ENCODE measurements at places on chromosomes 12 and 14.

- DNase-seq: no peak
These were observed 96.5 kb downstream of the FOXN3 start for GRCh38 chr14:89320381-89321000.

- DNase-seq: no peak
These were observed 137.9 kb downstream of the TTC8 start for GRCh38 chr14:88962356-88962755.

- no peak for DNase-seq
These were observed 324 bp upstream of the HOXC9 start for GRCh38 chr12:53999559-54000115.

- no peak for DNase-seq
These were observed 309.7 kb downstream of the TMEM132D start for GRCh38 chr12:129594098-129594497.

DNA sequence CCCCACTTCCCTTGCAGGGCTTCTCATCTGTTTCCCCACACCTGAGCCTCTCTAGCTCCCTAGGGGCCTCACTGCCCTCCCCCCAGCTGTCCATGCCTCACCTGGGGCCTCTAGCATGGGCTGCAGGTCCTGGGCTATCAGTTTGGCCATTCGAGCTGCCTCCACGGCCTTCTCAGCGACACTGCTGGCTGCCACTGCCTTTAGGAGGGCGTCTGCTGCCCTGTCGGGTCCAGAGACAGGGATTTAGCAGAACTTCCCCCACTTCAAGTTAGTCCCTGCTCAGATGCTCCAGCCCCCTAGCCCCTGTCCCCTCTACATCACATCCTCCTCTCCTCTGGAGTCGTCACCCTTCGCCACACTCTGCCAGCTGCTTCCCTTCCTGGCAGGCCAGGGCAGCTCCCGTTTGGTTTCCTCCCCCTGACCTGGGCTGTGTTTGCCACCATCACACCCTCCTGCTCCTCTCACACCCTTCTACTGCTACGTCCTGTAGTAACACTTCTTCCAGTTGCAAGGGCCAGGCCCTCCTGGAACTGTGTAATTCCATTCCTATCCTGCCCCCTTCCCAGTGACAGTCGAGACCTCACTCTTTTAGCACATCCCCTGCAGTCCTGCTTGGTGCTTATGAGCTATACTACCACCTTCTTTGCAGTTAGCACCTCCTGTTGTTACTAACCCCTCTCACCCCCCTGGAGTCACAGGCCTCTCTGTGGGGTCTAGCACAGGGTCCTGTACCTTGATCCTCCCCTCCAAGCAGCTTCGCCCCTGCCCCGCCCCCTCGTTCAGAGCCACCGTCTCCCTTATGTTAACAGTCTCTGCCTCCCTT, 4.3 kb upstream of the AP1G2 start:
- DNase-seq: no peak

GRCh38 chr12:89384050-89384758, 31.9 kb upstream of the DUSP6 start:
- DNase-seq: peak; percentile 42

DNA sequence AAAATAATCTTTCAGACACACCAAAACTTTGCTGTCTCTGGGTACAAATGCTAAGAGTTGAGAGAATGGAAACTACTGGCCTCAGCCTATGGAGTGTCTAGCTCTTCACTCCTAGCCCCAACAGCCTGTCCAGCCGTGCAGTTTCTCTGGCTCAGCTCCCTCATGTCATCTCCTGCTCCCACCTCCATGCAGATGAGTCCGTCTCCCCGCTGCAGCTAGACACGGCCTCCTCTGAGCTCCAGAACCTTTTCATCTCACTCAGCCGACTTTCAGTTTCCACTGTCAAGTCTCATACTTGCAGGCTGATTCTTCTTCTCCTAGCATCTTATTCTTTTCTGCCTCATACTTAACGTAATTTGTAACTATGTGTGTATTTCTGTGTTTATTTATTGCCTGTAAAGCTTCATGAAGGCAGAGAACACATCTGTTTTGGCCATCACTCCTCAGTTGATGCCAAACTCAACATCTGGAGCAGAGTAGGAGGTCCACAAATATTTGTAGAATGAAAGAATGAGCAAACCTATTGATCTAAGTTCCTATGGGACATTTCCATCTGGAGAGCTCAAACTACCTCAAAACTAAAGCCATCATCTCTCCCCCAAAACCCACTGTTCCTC, 139.8 kb upstream of the PWP1 start:
- DNase-seq: no peak

- no peak for DNase-seq
These were observed 1.4 kb downstream of the FZD10 start for GRCh38 chr12:130163461-130164215.

DNA sequence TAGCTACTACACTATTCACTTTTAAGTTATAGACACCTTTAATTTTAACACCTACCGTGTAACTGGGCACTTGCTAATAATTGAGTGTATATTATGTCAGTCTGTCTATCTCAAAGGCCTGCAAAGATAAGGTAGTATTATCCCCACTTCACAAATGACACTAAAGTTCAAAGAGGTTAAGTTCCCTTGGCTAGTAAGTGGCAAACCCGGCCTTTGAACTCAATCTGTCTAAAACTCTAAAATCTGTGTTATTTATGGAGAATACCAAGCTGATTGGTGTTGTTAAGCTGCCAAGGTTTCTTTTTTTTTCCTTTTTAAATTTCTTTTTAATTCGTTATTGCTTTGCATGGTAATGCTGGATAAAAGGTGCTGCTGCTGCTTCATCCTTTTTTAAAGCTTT, 37.7 kb downstream of the YLPM1 start:
- DNase-seq: no peak

DNA sequence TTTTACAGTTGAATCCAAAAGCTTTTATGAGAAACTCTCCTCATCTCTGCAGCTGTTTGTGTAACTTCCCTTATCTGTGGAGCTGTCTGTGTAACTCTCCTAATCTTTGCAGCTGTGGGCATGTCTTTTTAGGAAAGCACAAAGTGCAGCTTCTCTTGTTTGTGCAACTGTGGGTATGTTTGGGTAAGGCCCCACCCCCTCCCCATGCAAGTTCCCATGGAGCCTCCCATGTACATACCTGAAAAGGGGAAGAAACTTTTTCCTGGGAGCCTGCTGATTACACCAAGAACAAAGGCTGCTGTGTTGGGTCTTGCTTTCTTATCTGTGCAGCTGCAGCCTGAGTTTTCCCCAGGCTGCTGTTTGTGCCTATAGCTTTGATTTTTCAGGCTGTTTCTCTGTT, 42.7 kb upstream of the CDKN3 start:
- DNase-seq: no peak

DNA sequence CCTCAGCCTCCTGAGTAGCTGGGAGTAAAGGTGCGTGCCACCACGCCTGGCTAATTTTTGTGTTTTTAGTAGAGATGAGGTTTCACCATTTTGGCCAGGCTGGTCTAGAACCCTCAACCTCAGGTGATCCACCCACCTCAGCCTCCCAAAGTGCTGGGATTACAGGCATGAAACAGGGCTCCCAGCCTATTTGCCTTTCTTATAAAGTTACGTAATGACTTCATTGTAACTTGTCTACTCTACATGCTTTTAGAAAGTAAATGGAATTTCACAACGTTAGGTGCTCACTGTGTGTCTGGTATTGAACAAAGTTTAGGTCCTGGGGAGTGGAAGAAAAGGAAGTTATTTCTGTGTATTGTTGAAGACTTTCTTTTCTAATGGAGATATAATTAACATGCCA, 12.5 kb downstream of the CFAP251 start:
- no peak for DNase-seq

- DNase-seq: no peak
These were observed 29.0 kb downstream of the LTBP2 start for GRCh38 chr14:74582910-74583581.

GRCh38 chr12:25362646-25363045, 111.9 kb upstream of the KRAS start:
- no peak for DNase-seq

DNA sequence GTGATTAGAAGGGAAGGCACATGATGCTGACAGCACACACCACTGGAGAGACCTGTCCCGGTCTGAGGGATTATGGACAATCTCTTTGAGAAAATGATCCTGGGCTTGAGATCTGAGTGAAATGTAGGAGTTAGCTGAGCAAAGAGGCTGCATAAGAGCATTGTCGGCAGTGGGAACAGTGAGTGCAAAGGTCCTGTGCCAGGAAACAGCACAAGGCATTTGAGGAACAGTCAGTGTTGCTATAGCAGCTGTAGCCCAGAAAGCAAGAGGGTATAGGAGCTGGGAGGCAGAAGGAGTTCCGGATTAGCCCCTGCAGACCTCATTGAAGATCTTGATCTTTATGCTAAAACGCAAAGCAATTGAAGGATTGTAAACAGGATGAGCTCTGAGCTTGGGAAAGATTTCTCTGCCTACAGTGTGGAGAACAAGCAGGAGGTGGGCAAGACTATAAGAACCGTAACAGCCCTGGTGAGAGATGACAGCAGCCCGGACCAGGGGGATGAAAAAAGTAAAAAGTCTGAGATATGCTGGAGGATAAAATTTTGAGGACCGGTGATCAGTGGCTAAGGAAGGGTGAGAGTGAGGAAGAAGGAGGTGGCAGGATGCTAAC, 28.5 kb downstream of the CFL2 start:
- no peak for DNase-seq

DNA sequence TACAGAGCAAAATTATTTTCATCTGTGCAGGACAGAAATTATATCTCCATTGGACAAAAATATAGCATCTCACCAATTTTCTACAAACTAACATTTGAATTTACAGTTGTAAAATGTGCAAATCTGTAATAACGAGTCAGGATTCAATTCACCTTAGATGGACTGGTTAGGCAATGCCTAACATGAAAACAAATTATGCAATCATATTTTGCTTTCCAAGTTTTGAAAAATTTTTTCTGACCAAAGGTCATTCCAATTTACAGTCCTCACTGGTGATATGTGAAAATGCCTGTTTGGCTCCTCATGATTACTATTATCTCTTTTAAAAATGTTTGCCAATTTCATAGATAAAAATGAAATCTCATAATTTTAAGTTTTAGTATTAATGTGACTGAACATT, 6.5 kb upstream of the CPM start:
- DNase-seq: no peak

GRCh38 chr14:95410838-95411237, 91.1 kb upstream of the CLMN start:
- no peak for DNase-seq

- no peak for DNase-seq
These were observed 234.7 kb downstream of the ADGRD1 start for GRCh38 chr12:131188131-131189050.

DNA sequence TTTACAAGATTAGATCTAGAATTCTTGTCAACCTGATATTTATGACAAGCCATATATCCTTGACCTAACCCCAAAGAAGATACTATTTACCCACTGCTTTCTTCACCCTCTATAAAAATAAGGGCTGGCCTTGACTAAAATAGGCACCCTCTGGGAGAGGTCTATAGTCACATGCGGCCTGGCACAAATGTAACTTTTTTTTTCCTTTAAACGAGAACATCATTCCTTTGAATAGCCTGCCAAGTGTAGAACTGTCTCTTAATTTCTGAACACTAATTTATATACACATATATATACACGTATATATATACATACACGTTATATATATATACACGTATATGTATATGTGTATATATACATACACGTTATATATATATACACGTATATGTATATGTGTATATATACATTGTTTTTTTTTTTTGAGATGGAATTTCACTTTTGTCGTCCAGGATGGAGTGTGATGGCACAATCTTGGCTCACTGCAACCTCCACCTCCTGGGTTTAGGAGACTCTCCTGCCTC, 18.6 kb downstream of the PPTC7 start:
- DNase-seq: no peak

DNA sequence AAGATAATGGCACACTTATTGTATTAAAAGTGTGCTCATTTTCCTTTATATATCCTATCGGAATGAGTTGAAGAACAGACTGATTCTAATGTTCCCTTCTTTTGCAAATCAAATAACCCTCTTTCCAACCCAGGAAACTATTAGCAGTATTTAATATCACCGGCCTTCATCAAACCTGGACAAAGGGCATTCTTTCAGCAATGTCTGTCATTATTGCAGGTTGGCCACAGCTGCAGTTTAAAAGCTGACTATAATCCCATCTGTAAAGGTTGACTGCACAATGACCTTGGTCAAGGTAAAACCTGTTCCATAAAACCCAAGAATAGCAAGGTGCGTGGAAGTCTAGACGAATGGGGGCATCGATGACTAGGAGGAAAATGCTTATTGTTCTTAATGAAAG, 472.3 kb upstream of the SOX5 start:
- DNase-seq: no peak

DNA sequence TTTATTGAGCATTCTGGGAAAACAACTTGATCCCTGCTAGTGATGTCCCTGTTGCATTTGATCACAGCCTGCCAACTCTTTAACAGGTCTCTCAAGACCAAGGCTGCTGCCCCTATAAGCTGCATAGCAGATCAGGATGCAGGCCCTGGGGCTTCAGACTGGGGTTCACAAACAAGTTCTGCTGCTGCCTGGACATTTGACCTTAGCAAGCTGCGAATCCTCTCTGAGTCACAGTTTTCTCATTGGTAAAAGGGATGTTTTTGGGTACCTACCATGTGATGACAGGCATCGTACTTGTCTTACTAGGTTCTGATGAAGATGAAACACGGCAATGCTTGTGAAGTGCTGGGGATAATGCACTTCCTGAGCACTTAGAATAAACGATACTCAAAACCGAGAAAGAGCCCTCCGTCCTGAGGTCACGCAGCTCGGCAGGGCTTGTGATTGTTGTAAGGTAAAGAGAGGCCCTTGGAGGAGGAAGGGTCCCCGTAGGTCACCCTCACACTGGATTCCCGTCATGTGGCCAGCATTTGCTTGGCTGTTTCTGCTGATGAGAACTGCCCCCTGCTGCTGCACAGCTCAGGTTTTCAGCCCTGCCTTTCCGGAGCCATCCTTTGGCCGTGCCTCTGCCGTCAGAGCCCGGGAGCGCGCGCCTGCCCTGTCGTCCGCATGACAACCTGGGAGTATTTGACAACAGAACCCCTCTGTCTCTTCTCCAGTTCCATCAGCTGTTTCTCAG, 39.1 kb downstream of the TSPAN9 start:
- no peak for DNase-seq

DNA sequence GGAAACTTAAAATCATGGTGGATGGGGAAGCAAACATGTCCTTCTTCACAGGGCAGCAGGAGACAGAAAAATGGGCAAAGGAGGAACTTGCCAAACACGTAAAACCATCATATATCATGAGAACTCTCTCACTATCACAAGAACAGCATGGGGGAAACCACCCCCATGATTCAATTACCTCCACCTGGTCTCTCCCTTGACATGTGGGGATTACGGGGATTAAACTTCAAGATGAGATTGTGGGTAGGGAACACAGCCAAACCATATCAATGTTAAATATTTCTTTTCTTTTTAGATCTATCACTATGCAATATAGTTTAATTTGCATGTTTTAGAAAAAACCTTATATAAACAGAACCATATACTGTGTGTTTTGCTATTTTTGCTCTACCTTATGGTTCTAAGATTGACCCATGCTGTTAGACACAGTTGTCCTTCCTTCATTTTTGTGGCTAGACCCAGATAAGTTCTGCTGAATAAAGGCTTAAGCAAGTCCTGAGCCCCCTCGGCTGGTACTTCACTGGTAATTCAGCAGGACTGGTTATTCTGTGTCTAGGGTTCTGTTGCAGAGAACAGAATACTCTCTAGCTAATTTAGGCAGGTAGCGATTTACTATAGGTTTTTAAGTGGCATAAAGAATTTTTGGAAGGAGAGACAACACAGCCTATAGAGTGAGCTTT, 253.7 kb upstream of the HMGA2 start:
- DNase-seq: no peak

Measured in pons (tissue), 1 donor.